Naive B cell (primary cell): ENCODE measurements at places on chromosomes 7 and 10. TPM values are rescaled to one million over a fixed set of nuclear protein-coding genes. Genes with fewer than 3 reads are reported as not detected.

DNA sequence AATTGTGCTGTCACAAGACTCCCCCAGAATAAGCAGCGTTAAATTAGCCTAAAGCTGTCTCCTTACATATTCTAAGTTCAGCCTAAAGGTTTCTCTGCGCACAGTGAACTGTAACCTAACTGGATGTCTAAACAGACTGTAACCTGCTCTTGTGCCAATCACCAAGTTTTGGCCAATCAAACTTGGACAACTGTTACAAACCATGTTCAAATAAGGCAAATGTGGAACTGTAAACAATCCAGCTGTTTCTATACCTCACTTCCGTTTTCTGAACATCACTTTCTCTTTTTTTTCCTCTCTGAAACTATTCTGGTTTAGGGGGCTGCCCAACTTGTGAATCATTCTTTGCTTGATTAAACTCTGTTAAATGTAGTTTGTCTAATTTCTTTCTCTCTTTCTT, 252.2 kb upstream of the HABP2 start:
- no peaks in the 10 kb centered on the region for H3K36me3 ChIP-seq
- peaks cover 19% of the 10 kb centered on the region for H3K4me1 ChIP-seq
- peak overlapping the region; percentile 76 for H3K27ac ChIP-seq
- peaks cover 2% of the 10 kb centered on the region for H3K27me3 ChIP-seq

Gene SLC13A4
- polyA plus RNA-seq = not detected

DNA sequence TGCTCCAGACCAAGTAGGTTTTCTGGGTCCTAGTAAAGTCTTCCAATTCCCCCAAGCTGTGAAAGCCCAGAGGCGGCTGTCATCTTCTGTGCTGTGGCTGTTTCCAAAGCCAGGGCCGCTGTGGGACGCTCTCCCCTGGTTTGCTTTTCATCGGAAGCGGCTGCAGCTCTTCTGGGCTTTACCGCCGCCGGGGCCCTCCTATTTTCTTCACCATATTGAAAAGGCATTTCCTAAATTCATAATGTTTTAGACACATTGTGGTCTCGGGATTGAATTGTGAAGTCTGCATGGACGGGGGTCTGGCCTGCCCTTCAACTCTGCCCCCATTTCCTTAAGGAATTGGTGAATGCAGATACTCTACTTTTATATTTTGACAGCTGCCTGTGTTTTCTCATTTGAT, 551.4 kb upstream of the MGMT start:
- peaks cover 15% of the 10 kb centered on the region for H3K27me3 ChIP-seq
- no peak for DNase-seq
- no peak overlapping the region for H3K27ac ChIP-seq
- H3K4me3 ChIP-seq = no peak overlapping the region
- no peaks in the 10 kb centered on the region for H3K4me1 ChIP-seq

GRCh38 chr10:32889631-32890212, 68.3 kb downstream of the ITGB1 start:
- H3K4me1 ChIP-seq = no peaks in the 10 kb centered on the region
- no peaks in the 10 kb centered on the region for H3K27me3 ChIP-seq
- H3K27ac ChIP-seq = no peak overlapping the region
- no peak for DNase-seq
- H3K36me3 ChIP-seq = no peaks in the 10 kb centered on the region

- no peak overlapping the region for H3K27ac ChIP-seq
- no peak overlapping the region for H3K4me3 ChIP-seq
- H3K27me3 ChIP-seq = peaks cover 12% of the 10 kb centered on the region
- no peak for DNase-seq
These were observed 338.3 kb downstream of the CXCL12 start for GRCh38 chr10:44046605-44047004.

Gene CCL24
- polyA plus RNA-seq = not detected

DNA sequence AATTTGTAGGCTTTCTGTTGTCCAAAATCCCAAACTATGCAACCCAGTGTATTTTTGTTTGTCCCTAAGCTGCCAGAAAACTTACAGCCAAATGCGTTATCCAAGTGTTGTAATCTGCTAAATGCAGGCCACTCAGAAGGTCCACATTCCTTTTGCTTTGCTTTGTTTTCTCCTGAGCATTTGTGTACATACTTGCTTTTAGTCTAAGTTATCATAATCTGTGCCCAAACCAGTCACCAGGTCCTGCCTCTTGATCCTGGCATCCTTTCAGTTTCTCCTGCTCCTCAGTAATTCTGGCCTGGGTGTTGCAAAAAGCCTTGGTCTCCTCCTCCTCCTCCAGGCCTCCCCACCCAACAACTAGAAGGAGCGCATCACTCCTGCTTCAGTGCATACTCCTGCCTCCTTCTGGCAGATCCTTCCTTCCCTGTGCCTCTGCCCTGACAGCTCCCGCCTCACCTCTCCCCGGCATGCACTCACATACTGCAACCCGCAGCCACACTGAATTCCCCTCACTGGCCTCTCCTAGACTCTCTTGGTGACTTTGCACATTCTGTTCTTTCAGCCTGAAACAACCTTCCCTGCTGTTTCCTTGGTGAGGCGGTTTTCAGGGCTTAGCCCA, 2.3 kb downstream of the DENND2A start:
- H3K36me3 ChIP-seq = peaks cover 5% of the 10 kb centered on the region
- DNase-seq = no peak
- no peak overlapping the region for H3K27ac ChIP-seq

- H3K4me3 ChIP-seq = peak overlapping the region; percentile 7
- peak; percentile 30 for DNase-seq
- H3K27me3 ChIP-seq = no peaks in the 10 kb centered on the region
These were observed 109.6 kb upstream of the MTPN start for GRCh38 chr7:136086712-136087111.

DNA sequence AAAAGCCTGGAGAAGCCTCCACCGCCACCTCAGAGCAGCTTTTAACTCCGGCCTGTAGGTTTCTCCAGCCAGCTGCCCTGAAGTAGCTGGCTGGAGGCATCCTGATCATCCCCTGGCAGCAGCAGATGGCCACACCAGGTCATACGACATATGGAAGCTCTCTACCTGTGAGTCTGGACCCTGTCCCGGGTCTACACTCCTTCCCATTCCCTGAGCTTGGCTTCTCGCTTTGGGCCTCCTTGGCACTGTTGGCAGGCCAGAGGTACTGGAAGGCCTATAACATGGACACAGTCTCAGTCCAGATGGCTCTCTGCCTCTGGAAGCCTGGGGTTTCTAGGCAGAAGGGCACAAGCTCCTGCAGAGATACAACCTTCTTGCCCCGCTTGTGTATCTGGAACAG, 43.5 kb upstream of the TRIM8 start:
- H3K4me1 ChIP-seq = no peaks in the 10 kb centered on the region
- H3K36me3 ChIP-seq = peaks cover 16% of the 10 kb centered on the region
- no peaks in the 10 kb centered on the region for H3K27me3 ChIP-seq
- no peak overlapping the region for H3K4me3 ChIP-seq
- DNase-seq = no peak
- no peak overlapping the region for H3K27ac ChIP-seq

- no peaks in the 10 kb centered on the region for H3K27me3 ChIP-seq
- H3K4me1 ChIP-seq = no peaks in the 10 kb centered on the region
These were observed 8.1 kb upstream of the CROT start for GRCh38 chr7:87337331-87337730.

DNA sequence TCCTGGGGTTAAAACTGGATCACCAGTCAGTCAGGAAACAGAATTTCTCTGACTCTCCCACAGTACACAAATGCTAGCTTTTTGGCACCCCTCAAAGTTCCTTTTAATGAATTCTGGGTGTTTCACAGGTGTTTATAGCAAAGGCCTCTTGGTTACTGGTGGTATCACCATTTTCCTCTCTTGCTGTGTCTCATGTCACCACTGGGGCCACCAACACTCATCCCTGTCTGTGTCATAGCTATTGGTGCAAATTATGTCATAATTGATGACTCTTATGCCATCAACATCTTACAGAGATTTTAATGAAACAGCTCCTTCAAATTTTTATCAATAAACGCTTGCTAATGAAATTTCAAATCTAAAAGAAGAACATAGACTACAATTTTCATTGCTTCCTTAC, 27.7 kb upstream of the OSBPL3 start:
- H3K27ac ChIP-seq = no peak overlapping the region
- DNase-seq = no peak
- H3K4me1 ChIP-seq = no peaks in the 10 kb centered on the region

- H3K27me3 ChIP-seq = peaks cover 16% of the 10 kb centered on the region
- DNase-seq = no peak
- H3K36me3 ChIP-seq = no peaks in the 10 kb centered on the region
- no peak overlapping the region for H3K27ac ChIP-seq
- H3K4me3 ChIP-seq = no peak overlapping the region
- no peaks in the 10 kb centered on the region for H3K4me1 ChIP-seq
These were observed 54.8 kb downstream of the BAMBI start for GRCh38 chr10:28732091-28732490.

DNA sequence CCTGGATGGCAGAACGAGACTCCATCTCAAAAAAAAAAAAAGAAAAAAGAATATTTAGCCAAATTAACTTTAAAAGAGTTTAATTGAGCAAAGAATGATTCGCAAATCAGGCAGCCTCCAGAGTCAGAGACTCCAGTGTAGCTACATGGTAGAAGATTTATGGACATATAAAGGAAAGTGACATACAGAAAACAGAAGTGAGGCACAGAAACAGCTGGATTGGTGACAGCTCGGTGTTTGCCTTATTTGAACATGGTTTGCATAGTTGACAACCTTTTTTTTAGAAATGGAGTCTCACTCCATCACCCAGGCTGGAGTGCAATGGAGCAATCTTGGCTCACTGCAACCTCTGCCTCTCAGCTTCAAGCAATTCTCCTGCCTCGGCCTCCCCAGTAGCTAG, 35.2 kb upstream of the TNS3 start:
- no peaks in the 10 kb centered on the region for H3K36me3 ChIP-seq
- H3K27me3 ChIP-seq = peaks cover 2% of the 10 kb centered on the region
- H3K4me3 ChIP-seq = no peak overlapping the region
- no peak for DNase-seq

DNA sequence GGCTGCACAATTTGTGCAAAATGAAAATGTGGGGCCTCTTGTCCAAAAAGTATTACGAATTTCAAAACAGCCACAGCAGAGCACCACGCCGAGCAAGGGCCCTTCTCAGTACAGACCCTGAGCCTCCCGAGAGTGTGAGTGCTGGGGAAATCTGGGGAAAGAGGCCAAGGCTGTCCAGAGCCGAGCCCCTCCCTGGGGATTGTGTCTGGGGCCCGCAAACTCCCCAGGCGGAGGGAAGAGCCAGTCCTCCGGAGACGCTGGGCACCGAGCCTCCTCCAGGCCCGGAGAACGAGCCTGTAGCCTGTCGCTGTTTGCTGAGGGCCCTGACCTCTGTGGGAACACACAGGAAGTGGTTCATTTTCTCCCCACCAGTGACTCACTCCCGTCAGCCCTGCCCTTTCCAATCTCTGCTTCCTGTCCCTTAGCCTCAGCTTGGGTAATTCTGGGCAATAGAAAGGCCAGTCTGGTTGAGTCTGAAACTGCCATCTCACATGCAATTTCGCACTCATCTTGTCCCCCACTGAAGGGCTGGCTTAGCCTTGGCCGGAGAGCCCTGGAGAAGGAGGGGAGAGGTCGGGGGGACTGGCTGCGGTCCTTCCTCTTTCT, 19.5 kb upstream of the GNA12 start:
- H3K27me3 ChIP-seq = no peaks in the 10 kb centered on the region
- H3K27ac ChIP-seq = peak overlapping the region; percentile 78
- no peak overlapping the region for H3K4me3 ChIP-seq
- no peaks in the 10 kb centered on the region for H3K36me3 ChIP-seq
- DNase-seq = no peak

DNA sequence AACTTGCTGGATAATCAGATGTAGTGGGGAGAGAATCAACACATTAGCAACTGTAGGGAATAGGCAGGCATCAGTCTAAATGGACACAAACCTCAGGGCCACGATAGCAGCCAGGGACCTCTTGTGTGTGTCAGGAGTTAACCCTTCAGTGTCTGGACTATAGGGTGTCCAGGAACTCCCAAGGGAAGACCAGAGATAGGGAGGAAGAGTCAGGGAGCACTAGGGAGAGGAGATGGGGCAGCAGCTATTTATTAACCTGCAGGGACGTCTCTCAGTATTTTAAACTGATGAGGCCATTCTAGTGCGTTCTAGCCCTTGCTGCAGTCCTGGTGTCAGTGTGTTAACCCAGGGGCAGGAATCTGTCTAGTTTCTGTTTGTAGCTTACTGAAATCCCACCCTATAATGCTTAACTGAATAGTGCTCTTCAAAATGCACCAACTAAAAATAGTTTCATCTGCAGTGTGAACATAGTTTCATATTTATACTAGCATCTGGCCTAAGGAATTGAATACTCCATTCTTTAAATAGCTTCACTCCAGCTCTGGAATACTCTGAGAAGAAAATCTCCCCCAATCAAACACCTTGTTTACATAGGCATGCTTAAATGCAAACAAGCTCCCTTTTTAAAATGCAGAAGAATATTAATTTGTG, 62.7 kb downstream of the ARID5B start:
- peak overlapping the region; percentile 67 for H3K4me3 ChIP-seq
- H3K36me3 ChIP-seq = peaks cover 20% of the 10 kb centered on the region
- no peaks in the 10 kb centered on the region for H3K27me3 ChIP-seq
- H3K27ac ChIP-seq = peak overlapping the region; percentile 81

DNA sequence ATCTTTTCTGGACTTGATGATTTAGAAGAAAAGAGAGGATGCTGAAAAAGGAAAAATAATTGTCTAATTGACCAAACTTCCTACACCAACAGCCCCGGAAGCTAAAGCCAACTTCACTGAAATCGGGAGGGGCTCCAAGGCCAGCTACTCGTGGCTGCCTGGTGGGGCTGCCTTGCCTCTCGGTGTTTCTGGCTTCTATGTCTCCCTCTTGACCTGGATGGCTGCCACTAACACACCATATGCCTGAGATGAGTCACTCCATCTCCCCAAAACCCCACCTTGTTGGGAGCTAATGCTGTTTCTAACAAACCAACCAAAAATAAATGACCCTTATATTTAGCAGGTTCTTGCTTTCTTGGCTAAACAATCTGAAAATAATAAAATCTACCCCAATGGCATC, 87.6 kb upstream of the AFAP1L2 start:
- no peak overlapping the region for H3K27ac ChIP-seq
- no peaks in the 10 kb centered on the region for H3K27me3 ChIP-seq
- peaks cover 11% of the 10 kb centered on the region for H3K36me3 ChIP-seq
- DNase-seq = no peak
- peaks cover 46% of the 10 kb centered on the region for H3K4me1 ChIP-seq

- DNase-seq = no peak
- no peaks in the 10 kb centered on the region for H3K36me3 ChIP-seq
- H3K4me1 ChIP-seq = no peaks in the 10 kb centered on the region
- H3K27ac ChIP-seq = no peak overlapping the region
- no peak overlapping the region for H3K4me3 ChIP-seq
These were observed 142.9 kb upstream of the ZMIZ1 start for GRCh38 chr10:78925800-78926319.
